ENCODE measurements at places on chromosomes 11 and 22.

GRCh38 chr22:44992166-44992565 lies 17.6 kb downstream of the PHF21B start:
- no peak for DNase-seq

- DNase-seq = no peak
Measured at GRCh38 chr11:112485280-112485679, 224.6 kb upstream of the PLET1 start.

GRCh38 chr22:43537019-43537585 lies 125.3 kb downstream of the MPPED1 start:
- no peak for DNase-seq

DNA sequence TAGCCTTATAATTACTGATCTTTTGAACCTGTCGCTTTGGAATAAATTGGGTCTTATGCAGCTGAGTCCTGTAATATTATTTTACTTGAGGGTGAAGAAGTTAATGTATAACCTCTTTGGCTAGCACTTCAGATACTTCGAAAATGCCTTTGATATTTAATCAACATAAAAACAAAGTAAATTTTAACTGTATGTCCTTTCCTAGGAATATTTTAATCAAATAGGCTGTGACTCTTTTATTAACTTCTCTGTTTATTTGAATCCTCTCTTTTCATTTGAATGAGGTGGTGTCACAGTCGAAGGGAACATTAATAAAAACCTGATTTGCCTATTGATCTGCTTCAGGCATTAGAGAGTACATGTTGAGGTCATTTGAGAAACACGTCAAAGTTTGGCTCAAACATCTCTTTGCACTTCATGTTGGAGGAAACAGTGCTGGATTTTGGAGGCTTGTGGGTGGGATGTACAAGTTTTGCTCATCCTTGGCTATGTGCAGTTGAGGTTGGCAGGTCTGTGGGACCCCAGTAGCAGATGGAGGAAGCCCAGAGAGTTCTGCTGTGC lies 143.6 kb downstream of the NCAM1 start:
- DNase-seq = no peak

DNA sequence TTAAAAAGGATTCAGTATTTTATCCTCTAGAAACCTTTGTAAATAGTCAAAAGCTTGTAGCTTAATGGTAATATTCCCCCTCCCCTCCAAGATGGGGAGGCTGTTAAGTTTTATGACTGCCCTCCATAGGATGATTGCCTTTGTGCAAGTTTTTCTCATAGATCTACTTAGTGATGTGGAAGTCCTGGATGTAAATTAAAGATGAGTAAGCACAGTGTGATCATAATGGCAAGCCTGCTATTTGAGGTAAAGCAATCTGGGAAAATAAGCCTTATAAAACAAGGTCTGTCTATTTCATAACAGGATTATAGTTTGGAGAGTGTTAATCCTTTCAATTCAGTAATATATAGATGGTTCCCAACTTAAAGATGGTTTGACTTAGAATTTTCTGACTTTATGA lies 216.3 kb downstream of the DDX10 start:
- DNase-seq = no peak

GRCh38 chr11:76166314-76166713 lies 40.0 kb downstream of the WNT11 start:
- no peak for DNase-seq

- no peak for DNase-seq
Measured at GRCh38 chr22:35892192-35892591, 136.4 kb downstream of the RBFOX2 start.

DNA sequence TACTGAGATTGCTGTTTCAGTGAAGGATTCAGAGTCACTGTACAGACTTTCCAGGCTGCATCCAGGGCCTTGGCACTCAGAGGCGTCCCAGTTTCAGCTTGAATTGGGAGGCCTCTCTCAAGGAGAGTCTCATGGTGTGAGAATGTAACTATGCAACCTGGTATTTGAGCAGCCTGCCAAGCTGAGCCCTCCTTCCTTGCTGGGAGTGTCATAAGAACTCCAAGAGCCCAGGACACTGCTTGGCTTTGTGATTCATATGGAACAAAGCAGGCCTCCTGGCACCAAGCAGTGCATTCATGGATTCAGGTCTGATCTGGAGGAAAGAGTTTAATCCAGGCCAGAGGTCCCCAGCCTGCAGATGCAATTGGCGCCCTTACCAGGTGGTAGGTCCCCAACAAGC lies 171.7 kb downstream of the DBX1 start:
- no peak for DNase-seq

DNA sequence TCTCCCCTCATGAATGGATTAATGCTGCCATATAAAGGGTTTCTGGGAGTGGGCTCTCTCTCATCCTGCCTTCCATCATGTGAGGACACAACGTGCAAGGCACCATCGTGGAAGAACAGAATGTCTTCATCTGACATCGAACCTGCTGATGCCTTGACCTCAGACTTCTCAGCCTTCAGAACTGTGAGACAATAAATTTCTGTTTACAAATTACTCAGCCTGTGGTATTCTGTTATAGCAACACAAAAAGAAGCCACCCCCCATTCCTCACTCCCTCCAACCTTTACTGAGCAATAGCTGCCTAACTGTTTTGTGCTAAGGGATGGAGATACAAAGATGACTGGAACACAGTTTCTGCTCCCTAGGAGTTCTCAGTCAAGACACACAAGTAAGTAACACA lies 106.1 kb upstream of the PLET1 start:
- no peak for DNase-seq

DNA sequence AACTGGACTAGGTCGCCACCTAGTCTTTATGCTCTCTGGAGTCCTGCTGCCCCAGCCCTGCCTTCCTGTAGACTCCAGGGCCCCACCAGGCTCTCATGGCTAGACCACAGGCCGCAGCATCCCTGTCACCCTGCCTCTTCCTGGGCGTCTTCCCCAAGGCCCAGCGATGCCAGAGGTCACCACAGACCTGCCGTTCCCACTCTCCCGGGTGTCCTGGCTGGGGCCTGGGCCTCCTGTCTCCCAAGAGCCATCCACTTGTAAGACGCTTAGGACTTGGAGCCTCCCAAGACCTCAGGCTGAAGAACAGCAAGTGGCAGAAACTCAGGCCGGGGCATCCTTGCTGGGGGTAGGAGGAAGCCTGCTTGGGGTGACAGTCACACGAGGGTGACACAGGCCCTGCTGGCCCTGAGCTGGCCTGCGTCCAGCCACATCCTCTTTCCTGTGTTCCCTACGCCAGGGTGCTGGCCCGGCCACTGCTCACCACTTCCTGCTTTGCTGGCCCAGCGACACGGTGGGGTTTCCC lies 2.0 kb upstream of the TCIRG1 start:
- no peak for DNase-seq

GRCh38 chr11:119664063-119664572 lies 64.9 kb downstream of the NECTIN1 start:
- no peak for DNase-seq

- no peak for DNase-seq
Measured at GRCh38 chr22:45201678-45202332, 38.1 kb downstream of the NUP50 start.

- no peak for DNase-seq
Measured at GRCh38 chr11:28026634-28027290, 81.2 kb downstream of the KIF18A start.

- DNase-seq = no peak
Measured at GRCh38 chr11:12377824-12378593, 638 bp downstream of the PARVA start.

- no peak for DNase-seq
Measured at GRCh38 chr11:119861160-119861559, 132.2 kb upstream of the NECTIN1 start.

DNA sequence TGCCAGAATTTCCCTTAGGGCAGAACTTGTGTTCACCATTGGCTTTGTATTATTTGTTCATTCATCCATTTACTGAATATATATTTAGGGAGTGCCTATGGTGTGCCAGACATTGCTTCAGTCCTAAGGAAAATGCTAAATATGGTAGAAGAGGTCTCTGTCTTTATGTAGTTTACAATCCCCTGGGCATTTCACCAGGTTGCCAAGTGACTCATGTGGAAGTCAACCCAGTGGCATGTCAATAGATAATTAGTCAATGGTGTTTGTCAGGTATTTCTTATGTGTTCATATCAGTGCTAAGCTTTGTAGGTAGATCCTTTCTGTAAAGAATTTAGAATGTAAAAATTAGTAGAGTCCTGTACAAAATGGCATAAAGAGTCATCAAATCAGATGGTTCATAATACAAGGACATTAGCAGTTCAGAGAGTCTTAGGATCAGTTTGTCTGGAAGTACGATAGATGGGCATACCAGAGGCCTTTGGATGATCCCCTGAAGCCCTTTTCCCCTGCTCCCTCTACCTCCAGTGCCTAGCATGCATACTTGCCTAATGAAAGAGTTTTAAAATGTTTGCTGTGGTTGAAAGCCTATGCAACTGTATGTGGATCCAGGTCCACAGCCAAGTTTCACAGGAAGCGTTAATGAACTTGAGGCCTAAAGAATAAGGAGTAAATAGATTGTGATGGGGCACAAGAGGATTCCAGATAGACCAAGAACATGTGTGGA lies 58.5 kb upstream of the SESN3 start:
- DNase-seq = no peak

- DNase-seq = peak; percentile 82
Measured at GRCh38 chr11:34680918-34681586, 60.2 kb downstream of the EHF start.

DNA sequence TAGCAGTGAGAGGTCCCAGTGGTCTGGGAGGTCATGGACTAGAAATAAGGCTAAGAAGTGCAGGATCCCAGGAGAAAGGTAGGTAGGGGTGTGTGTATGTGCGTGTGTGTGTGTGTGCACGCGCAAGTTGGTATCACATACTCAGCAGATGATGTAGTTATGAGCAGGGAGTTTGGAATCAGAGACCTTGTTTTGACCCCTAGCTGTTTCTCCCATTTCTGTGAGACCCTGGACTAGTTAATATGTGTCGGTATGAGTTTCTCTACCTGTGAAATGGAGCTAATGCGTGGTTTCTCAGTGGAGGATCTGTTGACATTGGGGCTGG lies 1.3 kb downstream of the SERPING1 start:
- no peak for DNase-seq

DNA sequence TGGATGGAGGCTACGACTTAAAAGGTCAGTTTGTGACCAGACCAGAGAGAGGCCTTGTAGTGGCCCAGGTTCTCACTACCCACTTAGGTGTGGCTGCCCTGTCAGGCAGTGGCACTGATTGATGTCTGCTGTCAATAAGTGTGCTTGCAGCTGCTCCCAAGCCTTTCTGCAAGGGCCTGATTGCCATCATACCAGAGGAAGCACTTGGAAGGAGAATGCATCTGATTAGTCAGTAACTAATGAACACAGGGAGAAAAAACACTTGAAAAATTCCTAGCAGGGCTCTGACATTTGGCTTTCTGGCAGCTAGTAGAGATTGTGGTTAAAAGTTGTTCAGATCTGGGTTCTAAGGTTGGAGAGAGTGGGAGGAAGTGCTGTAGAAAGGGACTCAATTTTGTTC lies 107.5 kb downstream of the NAV2 start:
- no peak for DNase-seq

DNA sequence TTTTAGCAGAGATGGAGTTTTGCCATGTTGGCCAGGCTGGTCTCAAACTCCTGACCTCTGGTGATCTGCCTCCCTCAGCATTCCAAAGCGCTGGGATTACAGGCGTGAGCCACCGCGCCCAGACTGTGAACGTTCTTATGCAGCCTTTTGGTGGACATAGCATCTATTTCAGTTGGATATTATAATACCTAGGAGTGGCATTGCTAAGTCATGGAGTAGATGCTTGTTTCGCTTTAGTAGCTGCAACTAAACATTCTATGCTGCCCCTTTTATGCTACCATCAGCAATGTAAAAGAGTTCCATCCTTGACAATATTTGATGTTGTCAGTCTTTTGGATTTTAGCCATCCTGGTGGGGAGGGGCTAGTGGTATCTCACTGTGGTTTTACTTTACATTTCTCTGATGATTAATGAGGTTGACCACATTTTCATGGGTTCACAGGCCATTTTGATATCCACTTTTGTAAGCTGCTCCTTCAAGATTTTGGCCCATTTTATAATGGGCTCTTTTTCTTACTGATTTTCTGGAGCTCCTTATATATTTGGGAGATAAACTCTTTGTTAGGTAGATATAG lies 16.5 kb upstream of the APOBEC3A start:
- no peak for DNase-seq

- peak; percentile 28 for DNase-seq
Measured at GRCh38 chr11:129828301-129828836, 12.7 kb downstream of the TMEM45B start.

GRCh38 chr22:28259774-28260312 lies 340.8 kb upstream of the PITPNB start:
- no peak for DNase-seq

DNA sequence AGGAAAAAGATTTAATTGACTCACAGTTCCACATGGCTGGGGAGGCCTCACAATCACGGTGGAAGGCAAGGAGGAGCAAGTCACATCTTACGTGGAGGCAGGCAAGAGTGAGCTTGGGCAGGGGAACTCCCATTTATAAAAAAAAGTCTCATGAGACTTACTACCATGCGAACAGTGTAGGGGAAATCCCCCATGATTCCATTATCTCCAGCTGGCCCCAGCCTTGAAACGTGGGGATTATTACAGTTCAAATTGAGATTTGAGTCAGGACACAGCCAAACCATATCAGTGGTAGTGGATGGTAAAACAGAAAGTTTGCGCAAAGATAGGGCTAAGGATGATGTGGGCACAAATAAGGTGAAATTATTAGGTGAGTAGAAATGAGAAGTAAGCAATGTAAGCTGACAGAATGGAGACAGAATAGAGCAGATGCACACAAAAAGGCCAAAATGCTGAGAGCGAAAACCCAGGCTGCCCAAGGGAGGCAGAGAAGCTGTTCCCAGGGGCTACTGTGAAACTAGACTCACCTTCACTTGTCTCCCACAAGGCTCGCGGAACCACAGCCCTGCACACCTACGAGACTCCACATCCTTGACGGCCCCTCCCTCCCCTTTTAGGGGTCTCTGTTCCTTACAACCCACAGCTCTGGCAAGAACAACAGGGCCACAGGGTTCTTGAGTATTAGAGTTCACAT lies 377.6 kb downstream of the CADM1 start:
- peak; percentile 10 for DNase-seq

DNA sequence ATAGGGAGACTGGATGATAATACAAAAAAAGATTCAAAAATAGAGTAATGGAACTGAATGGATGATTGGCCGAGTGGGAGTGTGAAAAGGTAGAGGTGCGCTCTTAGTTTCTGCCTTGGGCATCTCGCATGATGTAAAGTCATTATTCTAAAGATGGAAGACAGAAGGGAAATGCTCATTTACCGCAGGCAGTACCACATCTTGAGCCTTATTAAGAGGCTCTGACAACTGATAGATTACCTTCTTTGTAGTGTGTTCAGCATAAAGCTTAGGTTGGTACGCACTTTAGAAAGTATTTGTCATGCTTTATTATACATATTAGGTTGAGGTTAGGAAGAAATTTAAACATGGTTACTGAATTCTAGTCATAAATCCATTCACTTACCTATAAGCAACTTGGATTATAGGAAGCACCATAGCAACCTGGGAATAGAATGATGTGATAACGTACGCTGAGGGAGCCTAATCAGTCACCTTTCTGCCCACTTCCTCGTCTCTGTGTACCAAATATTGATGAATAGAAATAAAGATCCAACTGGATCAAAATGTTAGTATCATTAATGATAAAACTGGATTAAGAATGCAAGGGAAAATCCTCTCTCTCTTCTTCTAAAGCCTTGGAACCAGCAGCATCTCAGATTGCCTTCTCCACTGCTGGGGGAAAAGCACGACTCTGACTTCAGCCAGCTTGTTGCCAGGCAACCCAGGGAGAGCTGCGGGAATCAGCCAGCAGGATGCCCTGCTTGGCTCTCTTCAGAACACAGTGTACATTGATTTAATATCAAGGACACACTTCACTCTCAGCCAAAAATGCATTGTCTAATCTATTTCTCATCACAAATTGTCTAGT lies 29.0 kb upstream of the VWA5A start:
- no peak for DNase-seq

All from kidney epithelial cell (primary cell).